ENCODE measurements at places on chromosomes 5 and 9.

DNA sequence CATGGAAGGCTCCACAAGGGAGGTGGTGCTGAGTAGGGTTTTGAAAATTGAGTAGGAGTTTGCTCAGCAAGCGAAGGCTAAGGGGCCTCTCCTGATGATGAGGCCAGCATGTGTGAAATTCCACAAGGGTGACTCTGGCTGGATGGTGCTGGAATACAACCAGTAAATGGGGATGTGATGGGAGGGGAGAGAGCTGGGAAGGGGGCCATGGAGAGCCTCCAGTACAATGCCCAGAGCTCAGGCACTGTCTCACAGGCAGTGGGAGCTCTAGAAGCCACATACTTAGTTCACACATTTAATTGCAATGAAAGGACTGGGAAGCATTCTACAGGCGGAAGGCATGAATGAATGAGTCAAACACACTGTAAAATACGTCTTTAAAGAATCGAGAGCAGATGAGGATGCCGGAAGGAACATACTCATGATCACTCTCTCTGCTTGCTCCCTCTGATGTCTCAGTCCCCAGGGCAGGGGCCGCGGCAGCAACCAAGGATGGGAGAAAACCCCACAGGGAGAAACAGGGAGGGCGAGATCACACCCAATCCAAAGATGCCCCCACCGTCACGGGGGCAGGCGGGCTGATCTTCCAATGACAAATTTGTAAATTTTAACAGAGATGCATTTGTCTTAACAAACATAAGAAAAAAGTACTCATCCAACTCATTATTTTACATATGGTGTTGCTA is 261.0 kb downstream of the NSG2 start:
- DNase-seq, result no peak

- DNase-seq, result no peak
Measured at GRCh38 chr5:179118756-179119414, 58.7 kb downstream of the ZNF354C start.

- DNase-seq, result no peak
Measured at GRCh38 chr9:114003351-114003750, 74.7 kb downstream of the AMBP start.

- DNase-seq, result no peak
Measured at GRCh38 chr9:31471010-31471409, 913.4 kb upstream of the ACO1 start.

DNA sequence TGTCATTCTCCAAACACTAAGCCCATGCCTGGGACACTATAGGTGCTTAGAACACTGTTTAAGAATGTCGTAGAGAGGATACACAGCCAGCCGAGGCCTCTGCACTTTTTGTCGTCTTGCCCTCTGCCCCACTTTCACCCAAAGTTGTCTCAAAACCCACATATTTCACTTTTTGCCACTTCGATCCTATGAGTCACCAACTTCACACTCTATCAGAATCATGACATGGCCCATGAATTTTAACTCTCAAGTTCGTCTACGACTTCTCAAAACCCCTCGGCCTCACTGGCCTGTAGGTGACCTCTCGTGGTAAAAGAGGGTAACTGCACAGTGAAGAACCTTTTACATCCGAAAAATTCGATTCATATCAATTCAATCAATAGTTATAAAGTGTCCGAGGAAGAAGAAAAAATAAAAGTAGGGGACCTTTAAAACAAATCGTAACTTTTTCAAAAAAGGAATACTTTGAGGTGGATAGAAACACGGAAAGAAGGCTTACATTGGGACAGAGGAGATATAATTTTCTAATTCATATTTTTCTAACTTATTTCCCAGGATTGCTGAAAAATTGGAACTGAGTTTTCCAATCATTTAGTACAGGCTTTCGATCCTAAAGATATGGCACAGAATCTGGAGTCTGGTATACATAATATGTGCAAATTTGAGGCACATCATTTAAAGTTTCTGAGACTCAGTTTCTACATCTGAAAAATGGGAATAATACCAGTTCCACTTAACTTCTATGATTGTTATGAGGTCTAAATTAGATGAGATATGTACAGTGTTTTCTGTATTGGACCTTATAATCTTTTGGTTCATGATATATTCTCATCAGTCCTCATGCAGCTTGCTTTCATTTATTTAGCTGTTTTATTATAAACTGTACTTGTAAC is 122.6 kb downstream of the APBA1 start:
- peak; percentile 36 for DNase-seq

DNA sequence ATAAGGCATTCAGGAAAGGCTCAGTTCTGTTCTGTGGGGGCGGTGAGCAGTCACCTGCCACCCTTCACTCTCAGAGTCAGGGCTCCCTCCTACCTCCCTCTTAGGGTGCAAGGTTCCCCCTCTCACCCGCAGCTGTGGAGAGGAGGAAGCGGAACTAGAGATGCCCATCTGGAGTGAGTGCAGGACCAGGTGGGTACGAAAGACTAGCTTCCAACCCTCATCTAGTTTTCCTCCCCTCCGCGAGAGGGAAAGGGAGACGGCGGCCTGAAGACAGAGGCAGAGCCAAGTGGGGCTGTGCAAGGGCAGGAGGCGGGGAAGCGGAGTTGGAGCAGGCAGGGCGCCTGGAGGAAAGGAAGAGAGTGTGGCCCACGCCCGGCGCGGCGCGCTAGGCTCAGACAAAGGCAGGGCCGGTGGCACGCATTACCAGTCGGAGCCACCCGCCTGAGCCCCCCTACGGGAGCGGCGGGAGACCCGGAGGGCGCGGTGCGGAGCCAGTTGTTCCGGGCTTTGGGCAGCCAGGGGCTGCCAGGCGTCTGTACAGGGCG is 7.3 kb downstream of the PRR7 start:
- DNase-seq, result no peak

- DNase-seq, result no peak
Measured at GRCh38 chr9:17487467-17487866, 91.4 kb upstream of the SH3GL2 start.

DNA sequence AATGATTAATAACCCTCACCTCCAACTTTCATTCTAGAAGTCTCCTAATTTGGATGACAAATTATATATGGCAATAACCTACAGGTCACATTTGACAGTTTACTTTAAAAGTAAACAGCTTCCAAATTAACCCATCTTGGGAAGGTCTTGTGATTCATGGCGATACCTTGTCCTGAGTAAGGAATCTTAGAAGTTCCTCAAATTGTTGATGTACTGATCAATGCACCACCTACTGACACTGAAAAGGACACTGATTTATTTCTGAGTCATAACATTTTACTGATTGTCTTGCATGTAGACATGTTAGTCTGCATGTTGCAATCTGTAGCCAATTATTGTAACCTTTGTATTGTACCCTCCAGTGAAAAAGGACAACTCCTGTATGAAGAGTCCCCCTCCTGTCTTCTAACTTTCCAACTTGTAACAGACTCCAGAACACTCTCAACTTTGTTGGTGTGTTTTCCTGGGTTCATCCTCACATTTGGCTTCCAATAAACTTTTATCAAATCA is 16.0 kb upstream of the SLC22A5 start:
- no peak for DNase-seq

- DNase-seq, result no peak
Measured at GRCh38 chr5:120734033-120734432, 269.9 kb downstream of the PRR16 start.

DNA sequence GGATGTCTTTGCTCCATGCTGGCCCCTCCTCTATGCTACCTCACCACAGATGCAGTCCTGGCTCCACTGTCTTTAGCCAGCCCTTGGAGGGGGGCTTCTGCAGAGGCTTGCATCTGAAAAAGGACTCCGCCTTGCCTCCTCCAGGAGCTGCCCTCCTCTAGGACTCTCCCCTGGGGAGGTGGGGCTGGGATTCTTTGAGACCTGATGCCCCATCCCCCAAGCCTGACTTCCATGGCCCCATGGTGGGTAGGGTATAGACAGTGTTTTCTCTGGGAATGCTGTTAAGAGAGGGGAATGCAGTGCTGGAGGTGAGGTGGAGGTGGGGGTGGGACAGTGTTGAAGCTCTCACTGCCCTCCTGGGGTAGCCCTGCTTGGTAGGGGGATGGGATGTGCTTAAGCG is 14.3 kb downstream of the JADE2 start:
- DNase-seq, result no peak

DNA sequence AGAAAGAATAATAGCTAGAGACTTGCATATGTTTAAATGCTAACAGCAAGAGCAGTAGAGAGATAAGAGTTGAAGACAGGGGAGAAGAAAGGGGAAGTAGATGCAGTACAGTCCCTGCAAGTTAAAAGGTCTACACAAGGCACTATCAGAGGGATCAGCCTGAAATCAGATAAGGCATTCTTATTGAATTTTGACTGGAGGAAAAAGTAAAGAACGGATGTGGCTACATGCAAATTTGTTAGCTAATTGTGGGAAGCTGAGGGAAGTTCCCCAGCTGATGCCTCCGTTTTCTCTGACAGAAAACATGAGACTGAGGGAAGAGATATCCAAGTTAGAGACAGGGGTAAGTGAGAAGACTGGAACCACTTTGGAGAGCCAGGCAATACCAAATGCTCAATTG is 12.9 kb upstream of the RHOBTB3 start:
- peak; percentile 46 for DNase-seq

GRCh38 chr9:129485145-129485774 is 135.6 kb downstream of the C9orf50 start:
- no peak for DNase-seq

- peak; percentile 10 for DNase-seq
Measured at GRCh38 chr5:60649288-60649917, 50.6 kb downstream of the DEPDC1B start.

DNA sequence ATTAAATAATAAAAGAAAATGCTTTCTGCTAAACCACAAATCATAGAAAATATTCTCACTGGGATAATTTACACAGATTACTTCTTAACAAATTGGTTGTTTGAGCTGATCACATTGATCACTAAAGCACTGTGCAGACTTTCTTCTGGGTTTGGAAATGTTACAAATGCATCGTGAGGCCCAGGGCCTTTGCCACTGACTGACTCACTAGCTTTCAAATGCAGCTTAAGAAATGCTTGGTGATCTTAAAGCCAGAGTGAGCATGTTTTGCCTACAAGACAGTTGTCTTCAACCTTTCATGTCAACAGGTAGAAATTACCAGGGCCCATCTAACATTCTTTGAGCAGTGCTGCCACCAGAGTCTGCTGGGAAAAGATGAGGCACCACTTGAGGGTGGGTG is 252.3 kb upstream of the ADRA1B start:
- no peak for DNase-seq

- no peak for DNase-seq
Measured at GRCh38 chr5:2259494-2260107, 376.9 kb upstream of the IRX4 start.

DNA sequence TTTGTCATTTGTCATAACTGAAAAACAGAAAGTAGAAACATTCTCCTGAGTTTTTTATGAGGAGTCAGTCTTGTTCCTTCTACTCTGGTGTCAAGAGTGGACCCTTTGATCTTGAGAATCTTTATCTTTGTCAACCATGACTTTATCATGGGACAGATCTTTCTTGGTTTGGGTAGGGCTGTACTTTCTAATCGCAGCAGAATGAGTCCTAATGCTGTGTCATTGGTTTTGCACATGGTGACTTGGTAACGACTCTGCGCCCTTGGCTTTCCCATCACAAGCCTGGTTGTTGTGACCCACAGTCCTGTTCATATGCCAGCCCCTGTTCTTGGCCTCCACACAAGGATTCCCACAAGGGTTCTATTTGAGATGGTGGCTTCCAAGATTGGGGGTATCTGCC is 45.6 kb downstream of the AOPEP start:
- no peak for DNase-seq

DNA sequence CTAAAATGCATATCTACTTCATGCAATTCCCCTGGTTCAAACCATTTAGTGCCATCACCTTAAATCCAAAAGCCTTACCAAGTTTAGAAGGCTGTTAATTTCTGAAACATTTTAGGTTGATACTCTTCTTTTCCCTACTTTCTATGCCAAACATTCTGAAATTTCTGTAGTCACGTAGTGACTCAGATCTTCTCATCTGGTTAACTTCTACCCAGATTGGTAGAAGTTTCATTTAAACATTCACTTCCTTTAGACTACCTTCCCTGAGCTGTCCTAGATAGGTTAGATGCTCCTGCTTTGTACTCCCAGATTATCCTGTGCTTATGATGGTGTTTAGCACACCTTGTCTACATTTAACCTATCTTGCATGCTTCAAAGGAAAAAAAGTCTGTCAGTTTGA is 9.9 kb downstream of the RAD50 start:
- no peak for DNase-seq

GRCh38 chr5:1066676-1067075 is 45.2 kb downstream of the SLC12A7 start:
- DNase-seq, result no peak

GRCh38 chr5:101159006-101159405 is 255.9 kb upstream of the ST8SIA4 start:
- DNase-seq, result no peak

DNA sequence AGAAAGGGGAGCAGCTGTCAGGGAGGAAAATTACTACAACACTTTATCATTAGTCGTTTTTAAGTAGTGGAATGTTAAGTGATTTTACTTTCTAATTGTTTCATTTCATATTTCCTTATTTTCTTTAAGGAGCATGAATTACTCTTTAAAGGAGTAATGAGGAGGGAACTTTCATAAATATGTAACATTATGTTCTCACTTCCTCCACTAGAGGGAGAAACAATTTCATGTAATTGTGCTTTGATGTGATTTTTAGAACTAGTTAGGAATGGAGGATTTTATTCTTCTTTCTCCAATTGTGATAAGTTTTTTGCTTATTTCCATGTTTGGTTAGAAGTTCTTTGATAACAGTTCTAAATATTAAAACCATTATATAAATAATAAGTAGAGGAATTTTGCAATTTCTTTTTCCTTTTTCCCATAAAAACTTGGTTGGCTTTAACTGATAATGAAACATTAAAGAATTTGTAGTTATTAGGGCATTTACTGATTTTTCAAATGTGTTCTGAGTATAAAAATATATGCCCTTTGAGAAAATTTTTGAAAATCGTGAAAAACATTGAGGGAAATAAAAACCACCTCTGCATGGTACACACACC is 25.6 kb downstream of the CEP78 start:
- DNase-seq, result peak; percentile 19

- peak; percentile 14 for DNase-seq
Measured at GRCh38 chr5:150671509-150672236, 10.6 kb downstream of the MYOZ3 start.

GRCh38 chr5:136992796-136993489 is 506.2 kb downstream of the SPOCK1 start:
- DNase-seq, result no peak

- no peak for DNase-seq
Measured at GRCh38 chr9:82115331-82115730, 126.8 kb downstream of the SPATA31D1 start.

DNA sequence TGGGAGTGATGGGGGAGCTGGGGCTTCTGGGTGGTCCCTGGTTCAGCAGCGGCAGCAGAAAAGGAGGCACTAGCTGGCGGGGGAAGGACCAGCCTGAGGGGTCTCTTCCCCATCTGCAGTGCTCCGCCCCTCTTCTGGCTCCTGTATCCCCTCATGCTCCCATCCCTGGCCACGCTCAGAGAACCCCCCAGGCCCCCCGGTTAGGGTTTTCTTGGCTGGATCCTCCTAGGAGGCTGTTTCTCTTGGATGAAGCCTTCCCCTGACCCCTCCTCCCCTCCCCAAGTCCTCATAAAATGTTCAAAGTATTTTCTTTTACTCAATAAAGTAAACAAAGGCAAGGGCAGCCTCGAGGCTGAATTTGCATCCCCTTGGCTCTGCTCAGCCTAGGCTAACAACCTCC is 60.8 kb downstream of the FGF18 start:
- no peak for DNase-seq

Measured in CD4-positive, alpha-beta memory T cell (primary cell).